Caco-2 (cell line): ENCODE measurements at places on chromosomes 7 and 10. TPM values are rescaled to one million over a fixed set of nuclear protein-coding genes. Genes with fewer than 3 reads are reported as not detected.

GCK gene
- not detected in 2 replicates for total RNA-seq

CNOT4 gene
- 22.0 and 22.6 TPM in 2 replicates for total RNA-seq

CYP2C18 gene
- 0.72 and 0.79 TPM in 2 replicates for total RNA-seq

CDK14 gene
- 18.2 and 22.5 TPM in 2 replicates for total RNA-seq

DOCK4 gene
- total RNA-seq = 2.0 and 2.7 TPM in 2 replicates

CNPY1 gene
- not detected in 2 replicates for total RNA-seq

PDAP1 gene
- total RNA-seq = 180 and 191 TPM in 2 replicates

CCDC201 gene
- not detected in 2 replicates for total RNA-seq

CCDC3 gene
- total RNA-seq = 1.9 and 3.2 TPM in 2 replicates

RHBDD2 gene
- 50.1 and 55.6 TPM in 2 replicates for total RNA-seq

GRCh38 chr7:134782121-134782623 lies 2.7 kb downstream of the CALD1 start:
- DNase-seq = no peak

DNA sequence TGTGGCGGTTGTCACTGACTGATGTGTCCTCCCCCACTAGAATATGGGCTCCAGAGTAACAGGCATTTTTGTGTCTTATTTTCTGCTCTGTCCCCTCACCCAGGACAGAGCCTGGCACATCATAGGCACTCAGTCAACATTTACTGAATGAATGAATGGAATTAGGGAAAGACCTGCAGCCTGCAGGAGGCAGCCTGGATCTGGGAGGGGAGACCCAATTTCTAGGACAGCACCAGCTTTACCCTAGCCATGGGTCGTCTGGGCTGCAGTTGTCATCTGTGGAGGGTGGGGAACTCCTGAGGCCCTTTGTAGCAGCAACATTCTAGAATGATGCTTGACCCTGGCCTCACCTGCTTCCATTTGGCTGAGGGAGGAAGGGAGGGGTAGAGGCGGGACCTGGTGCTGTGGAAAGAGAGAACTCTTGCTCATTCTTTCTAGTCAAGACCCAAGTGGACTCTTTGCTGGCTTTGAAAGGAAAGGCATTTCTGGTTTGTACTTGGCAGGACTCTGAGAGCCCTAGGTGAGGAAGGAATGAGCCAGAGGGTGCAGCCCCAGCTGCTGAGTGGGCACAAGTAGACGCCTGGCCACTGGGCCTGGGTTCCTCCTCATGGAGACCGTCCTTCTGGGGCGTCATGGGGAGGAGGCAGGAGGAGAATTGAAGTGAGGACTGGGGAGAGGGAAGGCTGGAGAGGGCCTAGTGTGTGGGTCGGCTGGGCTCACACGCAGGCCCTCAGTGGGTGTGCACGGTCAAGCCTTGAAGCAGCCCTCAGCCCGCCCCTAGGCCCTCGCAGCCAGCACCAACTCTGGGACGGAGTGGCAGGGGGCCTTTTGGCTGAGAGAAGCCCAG lies 8.9 kb downstream of the FGF8 start:
- DNase-seq = no peak

- DNase-seq = no peak
Observed at GRCh38 chr10:104333728-104334373, 4.4 kb downstream of the ITPRIP start.

DNA sequence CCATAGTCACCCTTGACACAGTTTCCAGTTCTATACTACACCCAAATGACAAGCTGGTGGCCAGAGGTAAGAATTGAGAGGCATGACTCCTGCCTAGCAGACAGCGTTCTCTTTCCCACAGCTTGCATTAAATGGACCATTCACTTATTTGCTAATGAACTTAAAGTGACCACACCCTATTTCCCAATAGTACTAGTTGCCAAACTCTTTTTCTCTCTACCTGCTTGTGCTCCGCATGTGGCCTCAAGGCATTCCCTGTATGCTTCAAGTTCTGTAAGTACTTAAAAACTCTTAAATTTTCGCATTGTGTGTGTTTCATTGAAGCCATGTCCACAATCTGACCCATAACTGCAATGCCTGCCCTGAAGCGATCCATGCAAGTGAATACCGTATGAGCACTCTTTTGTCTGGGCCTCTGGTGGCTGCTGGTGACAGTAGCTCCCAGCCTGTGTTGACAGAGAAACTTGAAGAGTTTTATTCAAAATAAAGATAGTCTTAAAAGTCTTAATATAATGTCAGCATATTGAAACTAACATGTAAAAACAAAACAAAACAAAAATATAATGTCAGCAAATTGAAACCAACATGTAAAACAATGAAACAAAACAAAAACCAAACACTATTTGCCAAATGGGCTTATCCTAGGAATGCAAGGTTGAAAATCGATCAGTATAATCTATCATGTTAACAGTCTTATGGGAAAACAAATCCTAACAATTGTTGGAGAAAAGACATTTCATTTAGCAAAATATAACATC lies 73.6 kb downstream of the CCSER2 start:
- no peak for DNase-seq

DNA sequence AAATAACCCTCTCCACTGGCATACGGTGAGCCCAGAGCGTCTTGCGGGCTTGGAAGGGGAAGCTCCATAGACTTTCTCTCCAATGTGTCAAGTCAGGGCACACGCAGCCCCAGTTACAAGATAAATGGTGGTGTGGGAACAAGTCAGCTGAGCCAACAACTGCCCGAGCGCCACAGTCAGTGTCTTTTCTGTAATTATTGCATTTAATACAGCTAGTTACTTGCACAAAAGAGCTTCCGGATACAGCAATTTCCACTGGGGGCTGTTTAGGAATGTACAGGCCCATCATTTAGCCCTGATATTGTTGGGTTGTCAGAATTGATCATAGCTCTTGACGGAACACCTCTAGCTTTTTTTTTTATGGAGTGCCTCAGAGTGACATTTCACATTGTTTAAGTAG lies 193.5 kb upstream of the SP8 start:
- DNase-seq = no peak

DNA sequence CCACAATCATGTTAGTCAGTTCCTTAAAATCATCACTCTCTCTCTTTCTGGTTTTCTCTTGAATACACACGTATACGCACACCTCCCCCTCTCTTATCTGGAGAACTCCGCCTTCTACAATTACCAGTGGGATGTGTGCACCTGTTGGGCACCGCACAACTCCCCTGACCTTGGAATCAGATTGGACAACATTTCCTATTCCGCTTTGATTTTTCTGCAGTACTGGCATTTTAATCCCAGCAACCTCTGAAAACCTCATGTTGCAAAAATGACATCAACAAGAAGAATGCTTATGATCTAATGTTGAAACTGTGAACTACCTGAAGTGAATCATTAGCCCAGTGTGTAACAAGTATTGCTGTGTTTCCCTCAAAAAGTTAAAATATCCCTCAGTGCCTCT lies 109.6 kb downstream of the KIAA1217 start:
- DNase-seq = no peak

DNA sequence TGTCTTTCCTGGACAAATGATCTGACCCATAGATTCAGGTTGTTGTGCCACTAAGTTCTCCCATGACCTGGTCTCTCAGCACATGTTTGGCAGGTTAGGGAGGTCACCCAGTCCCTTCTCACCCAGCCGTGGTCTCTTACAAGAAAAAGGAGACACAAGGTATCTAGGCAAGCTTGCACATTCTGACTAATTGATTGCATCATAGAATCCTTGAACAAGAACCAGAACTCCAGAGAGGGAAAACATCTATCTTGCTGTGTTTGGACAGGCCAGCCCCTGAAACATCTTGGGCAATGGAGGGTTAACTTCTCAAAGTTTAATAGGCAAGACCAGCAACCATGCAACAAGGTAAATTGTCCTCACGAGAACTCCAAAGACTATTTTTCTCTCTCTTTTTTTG lies 8.5 kb upstream of the HK1 start:
- DNase-seq = no peak

GRCh38 chr7:11638011-11638774 lies 193.8 kb downstream of the THSD7A start:
- no peak for DNase-seq

DNA sequence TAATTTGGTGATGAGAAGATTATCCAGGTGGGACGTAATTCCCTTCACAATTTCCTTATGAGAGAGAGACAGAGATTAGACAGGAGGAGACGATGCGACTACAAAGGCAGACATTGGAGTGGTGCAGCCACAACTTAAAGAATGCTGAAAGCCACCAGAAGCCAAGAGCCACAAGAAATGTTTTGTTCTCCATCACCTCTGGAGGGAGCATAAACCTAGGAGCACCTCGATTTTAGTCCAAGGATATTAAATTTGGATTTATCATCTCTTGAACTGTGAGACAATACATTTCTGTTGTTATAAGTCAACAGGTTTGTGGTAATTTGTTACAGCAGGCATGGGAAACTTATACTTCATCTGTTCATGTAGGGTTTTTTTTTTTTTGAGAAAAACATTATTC lies 418.9 kb downstream of the DGKB start:
- DNase-seq = no peak

DNA sequence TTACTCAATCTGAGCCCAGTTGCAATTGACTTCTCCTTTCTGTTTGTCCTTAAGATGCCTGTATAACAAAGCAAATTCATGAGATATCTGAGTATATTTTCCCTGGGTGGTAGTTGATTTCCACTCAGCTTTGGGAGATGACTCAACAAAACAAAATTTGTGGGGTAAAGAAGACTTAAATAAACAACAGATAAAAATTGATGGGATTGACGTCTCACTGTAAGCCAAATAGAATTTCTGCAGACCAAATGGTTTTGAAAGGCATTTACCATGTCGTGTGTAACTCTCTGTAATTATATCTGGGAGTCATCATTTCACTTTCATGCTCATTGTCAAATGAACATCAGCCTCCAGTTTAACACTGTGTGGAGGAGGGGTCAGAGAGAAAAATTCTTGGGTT lies 255.4 kb upstream of the MYO3A start:
- no peak for DNase-seq

DNA sequence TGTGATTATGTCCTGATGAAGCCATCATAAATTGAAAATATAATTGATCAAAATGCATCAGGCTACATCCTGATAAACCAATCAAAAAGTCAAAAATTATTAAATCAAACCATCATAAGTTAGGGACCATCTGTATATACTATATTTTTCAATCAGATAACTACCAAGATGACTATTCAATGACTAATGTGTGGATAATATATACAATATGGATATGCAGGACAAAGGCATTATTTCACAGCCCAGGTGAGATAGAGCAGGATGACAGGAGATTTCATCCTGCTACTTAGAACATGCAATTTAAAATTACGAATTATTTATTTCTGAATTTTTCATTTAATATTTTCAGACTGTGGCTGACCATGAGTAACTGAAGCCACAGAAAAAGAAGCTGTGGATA lies 137.3 kb upstream of the GNAI1 start:
- no peak for DNase-seq

DNA sequence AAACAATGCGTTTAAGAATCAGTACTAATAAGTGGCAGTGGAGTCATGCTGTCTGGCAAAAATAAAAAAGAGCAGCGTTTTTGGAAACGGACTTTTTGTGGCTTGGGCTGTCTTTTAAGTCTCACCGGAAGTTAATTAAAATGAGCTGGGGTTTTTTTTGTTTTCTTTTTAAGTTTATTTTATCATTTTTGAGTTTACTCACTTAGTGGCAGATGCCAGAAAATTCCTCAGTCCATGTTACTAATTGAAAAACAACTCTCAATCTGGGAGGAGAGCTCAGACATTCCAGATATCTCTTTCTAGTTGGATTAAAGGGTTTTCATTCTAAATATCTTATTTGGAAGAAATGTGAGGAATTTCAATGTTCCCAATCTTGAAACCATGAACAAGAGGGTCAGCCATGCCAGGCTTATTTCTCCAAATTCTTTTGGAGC lies 133.8 kb upstream of the AGR3 start:
- no peak for DNase-seq

GRCh38 chr10:75408509-75408875 lies 6.9 kb upstream of the ZNF503 start:
- DNase-seq = no peak

DNA sequence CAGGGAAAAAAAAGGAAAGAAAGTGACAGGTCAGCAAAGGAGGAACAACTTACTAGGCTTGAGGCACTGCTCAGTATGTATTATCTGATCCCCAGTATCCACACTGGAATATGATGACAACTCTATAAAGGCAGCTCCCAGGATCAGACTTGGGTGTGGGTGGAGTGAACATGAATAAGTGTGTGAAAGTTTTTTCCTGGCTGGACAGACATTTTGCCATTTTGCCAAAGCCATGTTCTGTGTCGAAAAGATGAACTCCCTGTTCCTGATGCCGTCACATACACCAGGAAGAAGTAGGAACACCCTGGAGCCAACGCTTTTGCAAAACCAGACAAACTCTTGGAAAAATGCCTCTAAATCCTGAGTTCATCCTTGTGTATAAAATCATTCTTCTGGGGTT lies 143.2 kb upstream of the MEOX2 start:
- no peak for DNase-seq

- no peak for DNase-seq
Observed at GRCh38 chr10:60009710-60010383, 103.5 kb upstream of the CCDC6 start.

- DNase-seq = no peak
Observed at GRCh38 chr10:132764108-132764507, 21.8 kb downstream of the NKX6-2 start.

GRCh38 chr7:91194841-91195240 lies 69.4 kb upstream of the FZD1 start:
- no peak for DNase-seq

DNA sequence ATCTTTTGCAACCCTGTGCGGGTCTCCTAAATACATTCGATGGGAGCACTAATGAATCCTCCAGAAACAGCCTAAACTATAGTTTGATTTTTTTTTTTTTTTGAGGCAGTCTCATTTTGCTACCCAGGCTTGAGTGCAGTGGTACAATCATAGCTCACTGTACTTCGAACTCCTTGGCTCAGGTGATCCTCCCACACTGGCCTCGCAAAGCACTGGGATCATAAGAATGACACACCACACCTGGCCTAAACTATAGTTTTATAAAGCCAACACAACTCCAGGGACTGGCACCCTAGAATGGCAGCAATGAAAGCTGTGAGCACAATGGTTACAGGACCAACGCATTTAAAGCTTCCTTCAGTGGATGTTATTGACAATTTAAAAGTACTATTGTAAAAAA lies 14.5 kb upstream of the JMJD1C start:
- no peak for DNase-seq

GRCh38 chr10:62005687-62006086 lies 104.2 kb downstream of the ARID5B start:
- no peak for DNase-seq

DNA sequence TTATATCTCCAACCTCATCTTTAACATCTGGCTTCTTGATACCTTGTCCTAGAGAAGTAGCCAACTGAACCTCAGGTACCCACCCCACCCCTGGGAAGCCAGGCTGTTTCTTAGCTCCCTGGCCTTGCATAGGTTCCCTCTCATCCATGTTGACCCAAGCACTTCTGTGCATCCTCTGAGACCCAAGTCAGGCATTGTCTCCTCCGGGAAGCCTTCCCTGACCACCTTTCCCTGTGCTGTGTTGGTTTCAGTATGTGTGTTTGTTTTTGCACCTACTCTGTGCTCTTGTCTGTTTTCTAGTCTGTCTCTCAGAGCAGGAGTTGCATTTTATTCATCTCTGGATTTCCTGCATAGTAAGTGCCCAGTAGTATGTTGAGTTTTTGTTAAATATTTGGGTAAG lies 93.4 kb upstream of the ANLN start:
- DNase-seq = no peak

- no peak for DNase-seq
Observed at GRCh38 chr10:71671994-71672946, 47.3 kb downstream of the C10orf105 start.

- no peak for DNase-seq
Observed at GRCh38 chr10:87966459-87966858, 103.0 kb downstream of the PTEN start.

- DNase-seq = no peak
Observed at GRCh38 chr7:143401265-143401664, 7.4 kb downstream of the EPHA1 start.

- no peak for DNase-seq
Observed at GRCh38 chr7:21782996-21783395, 162.7 kb downstream of the CDCA7L start.
